Stimulated activated CD4-positive, alpha-beta T cell treated with anti-CD3 and anti-CD28 coated beads, Interleukin-2, amount 100 ng/mL, for 4 hours (primary cell): ENCODE measurements at places on chromosomes 16 and 17.

DNA sequence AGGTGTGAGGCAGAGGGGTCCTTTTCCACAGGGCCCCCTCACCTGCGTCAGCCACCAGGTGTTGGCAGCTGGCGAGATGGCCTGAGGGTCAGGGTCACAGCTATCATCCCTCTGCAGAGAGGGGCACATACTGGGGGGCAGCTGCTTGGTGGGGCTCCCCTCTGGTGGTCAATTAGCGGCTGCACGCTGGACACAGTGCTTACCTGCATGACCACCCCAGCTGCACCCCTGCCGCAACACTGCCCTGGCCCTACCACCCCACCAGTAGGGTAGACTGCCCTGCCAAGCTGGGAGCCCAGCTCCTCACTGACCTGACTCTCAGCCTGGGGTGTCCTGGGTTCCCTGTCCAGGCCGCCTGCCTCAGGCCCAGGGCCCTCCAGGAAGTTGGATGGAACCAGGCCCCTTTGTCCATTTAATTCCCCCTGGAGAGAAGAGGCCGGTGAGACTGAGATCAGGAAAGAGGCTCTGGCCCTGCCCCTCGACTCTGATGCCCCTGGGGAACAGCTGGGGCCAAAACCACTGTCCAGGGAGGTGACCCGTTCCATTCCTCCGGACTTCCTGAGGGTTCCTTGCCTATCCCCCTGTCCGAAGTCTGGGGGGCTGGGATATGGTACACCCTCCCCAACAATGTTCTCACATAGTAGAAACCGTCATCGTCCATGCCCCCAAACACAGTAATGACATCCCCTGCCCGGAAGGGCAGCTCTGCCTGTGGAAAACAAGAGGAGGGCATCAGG is 23.7 kb downstream of the TSPOAP1 start:
- DNase-seq = no peak

- DNase-seq = no peak
Observed at GRCh38 chr17:6714315-6714874, 1.2 kb upstream of the SLC13A5 start.

DNA sequence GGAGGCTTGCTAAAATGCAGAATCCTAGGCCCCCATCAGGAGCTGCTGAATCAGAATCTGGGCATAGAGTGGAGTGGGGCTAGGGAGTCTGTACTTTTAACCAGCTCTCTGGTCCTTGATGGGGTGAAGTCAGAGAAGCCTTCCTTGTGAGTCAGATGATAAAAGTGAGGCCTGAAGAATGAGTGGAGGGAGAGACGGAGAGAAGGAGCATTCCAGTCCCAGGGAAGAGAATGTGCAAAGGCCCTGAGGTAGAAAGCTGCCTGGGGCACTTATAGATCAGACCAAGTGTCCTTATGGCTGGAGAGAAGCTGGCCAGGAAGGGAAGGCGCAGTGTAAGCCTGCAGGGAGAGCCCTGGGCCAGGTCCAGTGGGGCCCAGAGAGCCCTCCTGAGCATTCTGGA is 235.1 kb upstream of the NLRP1 start:
- DNase-seq = no peak

- DNase-seq = no peak
Observed at GRCh38 chr16:69818891-69819545, 56.9 kb downstream of the WWP2 start.

- DNase-seq = no peak
Observed at GRCh38 chr16:79286646-79287423, 313.7 kb downstream of the MAF start.

- DNase-seq = no peak
Observed at GRCh38 chr16:27517664-27518063, 32.0 kb downstream of the GTF3C1 start.

DNA sequence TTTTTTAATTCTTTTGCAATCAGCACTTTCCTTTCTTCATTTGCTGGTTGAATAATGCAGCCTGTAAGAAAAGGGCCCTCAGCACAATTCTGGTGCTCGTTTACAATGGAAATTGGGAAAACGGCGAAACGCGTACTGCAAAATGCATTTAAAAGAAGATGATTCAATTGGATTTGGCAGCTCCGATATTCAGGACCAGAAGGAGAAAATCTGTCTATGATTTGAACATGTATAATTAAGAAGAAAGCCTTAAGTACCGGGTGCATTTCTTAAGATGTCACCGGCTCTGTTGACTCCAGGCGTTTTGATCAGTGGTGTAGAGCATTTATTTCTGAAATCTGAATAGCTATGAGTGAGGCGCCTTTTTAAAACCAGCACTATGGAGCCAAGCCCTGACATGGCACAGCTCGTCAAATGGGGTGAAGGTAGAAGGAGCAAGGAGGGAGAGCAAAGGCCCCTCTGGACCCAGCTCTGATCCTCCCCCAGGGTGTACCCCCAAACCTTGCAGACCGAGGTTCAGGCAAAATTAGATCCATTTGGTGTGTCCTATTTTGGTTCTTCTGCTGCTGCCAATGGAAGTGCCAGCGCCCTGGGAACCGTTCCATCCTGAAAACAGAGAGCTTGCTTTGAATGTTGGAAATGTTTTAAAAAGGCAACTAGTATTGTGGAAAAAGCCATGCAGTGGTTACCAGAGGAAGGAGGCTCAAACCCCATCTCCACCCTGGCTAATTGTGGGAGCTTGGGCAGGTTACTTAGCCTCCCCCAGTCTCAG is 161.4 kb upstream of the RPL38 start:
- DNase-seq = no peak

GRCh38 chr17:2899906-2900305 is 103.7 kb downstream of the RAP1GAP2 start:
- no peak for DNase-seq

- no peak for DNase-seq
Observed at GRCh38 chr16:50842013-50842505, 100.2 kb downstream of the CYLD start.

- no peak for DNase-seq
Observed at GRCh38 chr17:83123896-83124801, 44.7 kb downstream of the METRNL start.

- DNase-seq = peak; percentile 46
Observed at GRCh38 chr16:4330277-4330874, 14.5 kb downstream of the GLIS2 start.

- no peak for DNase-seq
Observed at GRCh38 chr17:63633742-63634141, 11.5 kb downstream of the MAP3K3 start.

DNA sequence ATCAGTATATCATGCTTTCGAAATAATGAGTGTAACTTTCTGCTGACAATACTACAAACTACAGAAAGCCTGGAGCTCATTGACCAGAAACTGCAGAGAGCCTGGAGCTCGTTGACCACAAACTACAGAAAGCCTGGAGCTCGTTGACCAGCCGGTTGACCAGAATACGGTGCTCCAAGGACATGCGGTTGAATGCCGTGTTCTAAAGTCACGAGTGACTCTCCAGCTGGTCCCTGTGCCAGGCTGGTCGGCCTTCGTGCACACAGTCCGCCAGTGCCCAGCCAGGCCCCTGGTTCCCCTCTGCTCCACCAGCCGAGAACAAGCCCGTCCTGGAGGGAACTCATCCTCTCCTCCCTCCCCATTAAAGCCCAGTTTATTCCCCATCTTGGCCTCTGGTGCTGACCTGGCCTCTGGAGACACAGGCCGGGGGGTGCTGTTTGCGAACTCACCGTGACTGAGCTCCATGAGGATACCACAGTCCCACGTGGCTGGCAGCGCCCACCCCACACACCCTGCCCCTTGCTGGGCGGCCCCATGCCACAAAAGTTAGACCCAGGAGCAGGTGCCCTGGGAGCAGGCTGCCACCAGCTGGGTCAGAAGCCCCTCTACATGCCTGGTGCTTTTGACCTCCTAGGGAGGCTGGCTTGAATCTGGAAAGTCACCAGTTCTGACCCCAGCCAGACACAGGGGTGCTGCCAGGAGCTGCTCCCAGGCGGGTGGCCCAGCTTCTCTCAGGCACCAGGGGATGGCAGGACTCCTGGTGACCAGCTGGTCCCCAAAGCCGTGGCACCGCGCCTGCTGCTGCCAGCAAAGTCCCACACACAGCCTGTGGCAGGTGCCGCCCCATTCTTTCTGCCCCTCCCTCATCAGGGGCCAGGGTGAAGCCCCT is 15.5 kb upstream of the CDH15 start:
- DNase-seq = no peak

- DNase-seq = no peak
Observed at GRCh38 chr17:7885367-7886226, 3.0 kb upstream of the CHD3 start.

- no peak for DNase-seq
Observed at GRCh38 chr16:48525201-48526057, 84.6 kb downstream of the N4BP1 start.

DNA sequence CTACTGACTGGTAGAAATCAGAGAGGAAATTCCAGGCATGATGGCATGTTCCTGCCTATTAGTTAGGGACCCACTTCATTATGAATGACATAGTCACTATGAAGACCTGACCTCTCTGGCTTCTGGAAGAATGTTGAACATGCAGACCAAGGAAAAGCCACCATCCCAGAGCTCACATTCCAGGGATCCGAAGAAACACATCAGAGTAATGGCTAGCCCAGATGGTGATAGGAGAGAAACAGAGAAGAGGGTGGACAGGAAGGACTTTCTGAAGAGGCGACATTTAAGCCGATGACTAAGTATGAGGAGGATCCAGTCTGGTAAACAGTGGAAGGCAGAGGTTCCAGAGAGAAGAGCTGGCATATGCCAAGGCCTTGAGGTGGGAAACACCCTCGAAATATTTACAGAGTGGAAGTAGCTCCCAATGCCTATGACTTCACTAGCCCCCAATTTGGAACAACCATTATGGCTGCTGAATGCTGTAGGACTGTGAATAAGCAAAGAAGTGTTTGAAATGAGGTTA is 216.2 kb downstream of the RBFOX1 start:
- DNase-seq = no peak
